Cortex of kidney (tissue), 1 donor: ENCODE measurements at places on chromosomes 5 and 9.

DNA sequence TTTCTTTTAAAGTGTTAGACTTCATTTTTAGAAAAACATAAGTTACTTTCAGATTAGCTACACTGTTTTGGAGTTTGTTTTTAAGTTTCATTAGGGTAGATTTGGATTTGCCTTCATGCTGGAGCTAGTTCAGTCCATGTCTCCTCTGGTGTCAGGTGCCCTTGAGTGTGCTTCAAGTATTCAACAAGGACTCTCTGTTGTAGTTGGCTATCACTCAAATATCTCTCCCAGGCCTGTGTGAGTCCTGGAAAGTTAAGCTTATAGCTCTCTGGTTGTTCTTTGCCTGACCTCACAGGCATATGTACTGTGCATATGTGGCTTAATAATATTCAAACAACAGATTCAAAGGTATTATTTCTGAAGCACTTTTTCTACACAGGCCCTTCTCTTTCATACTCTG, 45.4 kb downstream of the PTBP3 start:
- no peak for DNase-seq

- no peak for DNase-seq
These were observed 36.5 kb downstream of the ZCCHC7 start for GRCh38 chr9:37156781-37157356.

- DNase-seq = no peak
These were observed 11.0 kb upstream of the CCDC171 start for GRCh38 chr9:15541872-15542271.

DNA sequence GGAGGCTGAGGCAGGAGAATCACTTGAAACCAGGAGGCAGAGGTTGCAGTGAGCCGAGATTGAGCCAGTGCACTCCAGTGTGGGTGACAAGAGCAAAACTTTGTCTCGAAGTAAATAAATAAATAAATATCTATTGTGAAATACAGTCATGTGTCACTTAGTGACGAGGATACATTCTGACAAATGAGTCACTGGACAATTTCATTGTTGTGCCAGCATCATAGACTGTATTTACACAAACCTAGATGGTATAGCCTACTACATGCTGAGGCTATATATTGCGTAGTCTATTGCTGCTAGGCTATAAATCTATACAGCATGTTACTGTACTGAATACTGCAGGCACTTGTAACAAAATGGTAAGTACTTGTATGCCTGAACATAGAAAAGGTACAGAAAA, 61.1 kb upstream of the CCL21 start:
- no peak for DNase-seq

GRCh38 chr9:16062542-16063240, 509.8 kb downstream of the CCDC171 start:
- DNase-seq = no peak

- no peak for DNase-seq
These were observed 105.2 kb upstream of the IER5L start for GRCh38 chr9:129283291-129283691.

DNA sequence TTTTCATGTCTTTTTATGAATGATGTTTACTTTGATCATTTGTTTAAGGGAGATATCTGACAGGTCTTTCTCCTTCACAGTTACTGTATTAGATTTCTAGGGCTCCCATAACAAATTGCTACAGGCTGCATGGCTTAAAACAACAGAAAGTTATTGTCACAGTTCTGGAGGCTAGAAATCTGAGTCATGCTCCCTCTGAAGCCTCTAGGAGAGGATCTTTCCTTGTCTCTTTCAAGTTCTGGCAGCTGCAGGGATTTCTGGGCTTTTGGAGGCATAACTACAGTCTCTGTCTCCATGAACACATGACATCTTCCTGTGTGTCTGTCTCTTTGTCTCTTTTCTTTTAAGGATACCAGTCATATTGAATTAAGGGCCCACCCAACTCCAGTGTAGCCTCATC, 557.3 kb upstream of the SEMA6A start:
- DNase-seq = no peak

DNA sequence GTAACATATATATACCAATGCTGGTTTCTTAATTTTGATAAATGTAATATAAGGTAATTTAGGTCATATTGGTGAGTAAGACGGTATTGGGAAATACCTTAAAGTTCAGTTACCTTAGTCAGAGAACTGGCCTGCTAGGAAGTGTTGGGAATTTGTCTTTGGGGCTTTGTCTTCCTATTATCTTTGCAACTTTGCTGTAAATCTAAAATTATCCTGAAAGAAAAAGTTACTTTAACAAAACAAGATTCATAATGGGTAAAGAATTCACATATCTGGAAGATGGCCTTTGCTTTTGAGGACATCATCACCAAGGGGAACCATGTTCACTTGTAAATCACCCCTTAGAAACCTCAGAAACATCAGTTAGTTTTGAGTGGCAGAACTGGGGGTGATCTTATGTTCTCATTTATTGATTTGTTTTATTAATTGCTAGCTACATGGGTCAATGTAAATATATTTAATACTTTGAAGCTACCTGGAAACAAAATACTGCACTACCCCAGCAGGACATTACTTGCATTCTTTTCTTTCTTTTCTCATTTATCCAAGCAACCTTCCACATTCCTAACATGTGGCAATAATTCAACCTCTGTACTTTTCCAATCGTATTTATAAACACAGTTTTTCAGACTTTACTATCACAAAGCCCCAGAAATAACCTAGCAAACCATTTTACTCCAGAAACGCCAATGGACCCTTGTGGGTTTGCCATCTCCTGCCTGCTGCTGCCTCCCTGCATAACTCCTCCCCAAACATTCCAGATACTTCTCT, 41.4 kb downstream of the GLIS3 start:
- DNase-seq = no peak

DNA sequence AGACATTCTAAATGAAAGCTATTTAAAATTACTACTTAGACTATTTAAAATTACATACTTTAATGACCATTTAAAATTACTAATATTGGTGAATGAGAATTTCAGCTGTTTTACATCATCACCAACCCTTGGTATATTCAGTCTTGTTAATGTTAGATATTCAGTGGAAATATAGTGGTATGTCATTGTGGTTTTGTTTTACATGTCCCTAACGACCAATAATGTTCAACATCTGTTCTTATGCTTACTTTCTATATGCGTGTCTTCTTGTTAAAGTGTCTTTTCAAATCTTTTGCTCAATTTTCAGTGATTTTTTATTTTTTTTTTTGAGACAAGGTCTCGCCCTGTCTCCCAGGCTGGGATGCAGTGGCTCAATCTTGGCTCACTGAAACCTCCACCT, 279.3 kb upstream of the TARS1 start:
- no peak for DNase-seq

DNA sequence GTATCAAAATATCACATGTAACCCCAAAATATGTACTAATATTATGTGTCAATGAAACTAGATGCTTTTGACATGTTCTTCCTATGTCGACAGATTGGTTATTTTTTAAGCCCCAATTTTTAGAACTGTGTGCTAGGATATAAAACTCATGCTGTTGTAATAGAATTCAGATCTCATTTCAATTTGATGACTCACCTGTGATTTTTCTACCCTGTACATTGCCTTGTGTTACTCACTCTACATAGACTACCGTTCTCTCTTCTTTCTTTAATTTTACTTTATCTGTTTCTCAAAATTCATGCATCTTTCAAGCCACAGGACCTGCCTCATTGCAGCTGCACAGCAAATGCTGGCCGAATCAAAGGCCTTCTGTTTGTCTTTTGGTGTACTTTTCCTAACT, 284.5 kb downstream of the MAT2B start:
- DNase-seq = no peak

GRCh38 chr5:124952079-124952478, 205.6 kb upstream of the ZNF608 start:
- no peak for DNase-seq
